ENCODE measurements at places on chromosomes 1 and 21.

- no peak for DNase-seq
These were observed 113.6 kb downstream of the PBX1 start for GRCh38 chr1:164672588-164672987.

DNA sequence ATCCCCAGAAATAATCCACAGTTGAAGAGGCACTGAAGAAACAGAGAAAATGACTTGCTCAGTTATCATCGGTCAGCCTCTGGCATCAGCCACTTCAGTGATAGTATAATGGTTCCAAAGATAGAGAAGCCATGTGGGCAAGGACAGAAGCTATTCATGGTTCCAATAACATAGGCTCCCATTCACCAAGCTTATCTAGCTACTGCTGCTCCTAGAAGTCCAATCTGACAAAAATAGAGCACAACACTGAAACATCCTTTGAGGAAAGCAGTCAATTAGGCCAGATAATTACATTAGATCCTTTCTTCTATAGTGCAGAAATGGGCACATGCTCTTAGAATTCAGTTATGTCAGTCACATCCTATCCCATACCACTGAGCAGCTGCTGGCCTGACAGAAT, 33.5 kb upstream of the CRB1 start:
- DNase-seq = no peak

DNA sequence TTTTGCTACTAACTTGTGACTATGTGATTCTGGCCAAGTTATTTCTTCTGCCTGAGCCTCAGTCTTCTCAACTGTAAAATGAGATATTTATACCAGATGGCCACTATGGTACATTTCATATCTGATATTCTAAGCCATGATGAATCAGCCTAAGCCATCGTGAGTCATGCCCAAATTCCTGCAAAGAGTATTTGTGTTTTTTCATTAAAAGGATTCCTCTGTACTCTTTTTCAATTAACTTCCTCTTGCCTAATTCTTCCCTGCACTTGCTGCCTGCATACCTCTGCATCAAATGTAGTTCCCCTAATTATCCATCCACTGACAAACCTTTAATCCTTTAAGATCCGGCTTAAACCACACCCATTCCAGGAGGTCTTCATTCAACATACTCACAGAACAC, 575.1 kb upstream of the BEND5 start:
- no peak for DNase-seq

- no peak for DNase-seq
These were observed 278.0 kb downstream of the BRINP2 start for GRCh38 chr1:177448652-177449357.

GRCh38 chr1:201140235-201140940, 13.4 kb upstream of the ASCL5 start:
- DNase-seq = peak; percentile 40

DNA sequence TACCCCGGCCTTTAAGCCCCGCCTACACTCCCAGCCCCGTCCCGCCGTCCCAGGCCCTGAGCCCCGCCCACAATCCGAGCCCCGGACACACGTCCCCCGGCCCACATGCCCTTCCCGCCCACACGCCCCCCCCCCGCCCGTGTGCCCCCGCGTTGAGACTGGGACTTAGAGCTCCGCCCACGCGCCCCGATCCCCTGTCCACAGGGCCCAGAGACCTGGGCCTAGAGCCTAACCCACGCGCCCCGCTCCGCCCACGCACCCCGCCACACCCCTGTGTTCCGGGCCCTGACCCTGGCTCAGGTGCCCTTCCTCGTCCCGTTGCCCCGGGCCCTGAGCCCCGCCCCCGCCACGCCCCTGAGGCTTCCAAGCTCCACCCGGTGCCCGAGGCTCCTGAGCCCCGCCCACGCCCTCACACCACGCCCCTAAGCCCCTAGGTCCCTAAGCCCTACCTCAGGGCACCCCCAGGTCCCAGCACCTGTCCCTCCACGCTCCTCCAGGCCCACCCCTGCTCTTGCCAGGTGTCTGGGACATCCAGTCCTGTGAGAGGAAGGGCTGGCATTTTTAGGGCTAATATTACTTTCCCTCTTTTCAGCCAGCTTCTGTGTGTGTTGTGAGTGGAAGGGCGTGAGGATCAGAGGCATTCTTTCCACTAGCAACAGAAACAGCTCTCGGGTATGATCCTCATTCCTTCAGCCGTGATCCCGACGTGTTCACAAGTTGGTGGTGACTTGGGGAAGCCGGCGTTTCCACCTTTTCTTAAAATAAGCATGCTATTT, 552 bp upstream of the GPR157 start:
- DNase-seq = peak; percentile 82
